ENCODE measurements at places on chromosomes 5 and 9.

- DNase-seq = no peak
Measured at GRCh38 chr5:179906795-179907555, 722 bp downstream of the TBC1D9B start.

DNA sequence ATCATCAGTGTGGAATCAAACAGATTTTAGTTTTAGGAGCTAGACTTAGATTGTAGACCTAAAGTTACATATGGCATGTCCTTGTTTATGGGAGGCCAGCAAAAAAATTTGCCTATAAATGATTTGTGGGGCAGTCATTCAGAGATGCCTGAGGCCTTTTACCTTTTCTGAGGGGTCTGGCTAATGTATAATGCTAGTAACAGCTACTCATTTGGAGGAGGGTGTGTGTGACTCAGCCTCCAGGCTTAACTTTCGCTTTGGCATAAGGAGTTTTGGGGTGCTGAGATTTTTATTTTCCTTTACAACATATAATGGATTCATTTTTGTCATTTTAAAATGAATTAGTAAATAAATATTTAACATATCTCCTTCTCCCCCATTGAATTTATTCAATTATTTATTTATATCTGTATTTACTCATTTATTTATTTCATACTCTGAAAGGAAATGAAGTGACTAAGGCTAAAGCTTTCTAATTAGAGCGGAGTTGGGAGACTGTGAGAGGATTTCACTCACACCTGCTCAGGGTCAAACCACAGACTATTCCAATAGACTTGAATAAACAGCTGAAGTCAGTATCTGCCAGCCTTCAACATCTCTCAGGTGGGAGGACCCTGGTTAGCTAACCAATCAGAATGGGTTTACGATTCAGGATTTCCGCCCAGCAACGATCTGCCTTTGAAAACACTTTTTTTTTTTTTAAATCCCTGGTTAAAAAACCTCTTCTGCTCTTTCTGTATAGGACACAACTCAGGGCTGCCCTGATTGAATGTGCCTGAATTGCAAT lies 487.5 kb upstream of the SGCD start:
- DNase-seq = no peak

DNA sequence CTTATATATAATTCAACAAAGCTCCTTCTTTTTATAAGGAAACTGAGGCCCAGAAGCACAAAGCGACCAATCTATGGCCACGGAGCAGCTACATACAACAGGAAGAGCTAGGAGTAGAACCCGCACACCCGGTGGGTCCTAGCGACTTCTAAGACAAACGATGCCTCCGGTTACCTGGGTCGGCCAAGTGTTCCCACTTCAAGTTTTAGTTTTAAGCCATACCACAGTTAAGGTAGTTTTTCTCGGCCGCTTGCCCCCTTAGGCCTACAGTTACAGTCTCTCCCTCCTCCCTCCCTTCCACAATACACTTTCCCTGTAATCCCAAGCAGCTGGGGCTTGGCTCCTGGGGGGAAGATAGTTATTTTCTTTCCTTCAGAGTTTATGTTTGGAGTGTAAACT lies 533 bp downstream of the SREK1IP1 start:
- DNase-seq = no peak

DNA sequence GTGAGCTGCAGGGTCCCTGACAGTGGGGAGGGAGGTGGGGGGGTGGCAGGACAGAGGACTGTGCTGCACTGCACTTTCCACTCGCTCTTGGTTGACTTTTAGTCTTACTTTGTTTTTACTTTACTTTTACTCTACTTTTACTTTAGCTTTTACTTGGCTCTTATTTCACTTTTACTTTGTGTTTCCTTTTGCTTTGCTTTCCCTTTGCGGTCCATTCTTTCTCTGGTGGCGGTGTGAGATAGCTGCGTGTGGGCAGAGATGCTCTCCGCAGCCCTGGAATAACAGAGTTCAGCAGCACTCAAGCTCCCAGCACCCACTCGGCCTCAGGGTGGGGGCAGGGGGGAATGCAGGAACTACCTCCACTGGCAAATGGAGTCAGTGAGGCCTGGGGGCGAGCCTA lies 4.7 kb downstream of the AK8 start:
- DNase-seq = no peak

DNA sequence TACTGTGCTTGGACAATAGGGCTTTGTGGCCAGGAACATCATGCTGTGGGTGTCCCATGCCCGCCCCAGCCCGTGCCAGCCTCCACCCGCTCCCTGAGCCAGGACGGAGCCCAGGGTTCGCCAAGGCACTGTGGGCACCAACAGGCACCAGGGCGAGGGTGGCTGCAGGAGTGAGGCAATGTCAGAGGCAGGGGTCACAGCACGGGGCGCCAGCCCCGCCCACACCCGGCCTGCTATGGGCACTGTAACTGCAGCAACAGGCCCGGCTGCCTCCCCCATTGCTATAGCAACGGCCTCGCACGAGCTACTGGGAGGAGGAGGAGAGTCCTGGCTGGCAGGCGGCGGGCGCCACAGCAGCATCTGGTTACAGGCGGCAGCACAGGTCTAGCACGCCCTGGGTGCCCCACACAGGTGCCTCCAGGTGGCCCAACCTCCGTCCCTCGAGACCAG lies 2.5 kb downstream of the ABCA2 start:
- no peak for DNase-seq

DNA sequence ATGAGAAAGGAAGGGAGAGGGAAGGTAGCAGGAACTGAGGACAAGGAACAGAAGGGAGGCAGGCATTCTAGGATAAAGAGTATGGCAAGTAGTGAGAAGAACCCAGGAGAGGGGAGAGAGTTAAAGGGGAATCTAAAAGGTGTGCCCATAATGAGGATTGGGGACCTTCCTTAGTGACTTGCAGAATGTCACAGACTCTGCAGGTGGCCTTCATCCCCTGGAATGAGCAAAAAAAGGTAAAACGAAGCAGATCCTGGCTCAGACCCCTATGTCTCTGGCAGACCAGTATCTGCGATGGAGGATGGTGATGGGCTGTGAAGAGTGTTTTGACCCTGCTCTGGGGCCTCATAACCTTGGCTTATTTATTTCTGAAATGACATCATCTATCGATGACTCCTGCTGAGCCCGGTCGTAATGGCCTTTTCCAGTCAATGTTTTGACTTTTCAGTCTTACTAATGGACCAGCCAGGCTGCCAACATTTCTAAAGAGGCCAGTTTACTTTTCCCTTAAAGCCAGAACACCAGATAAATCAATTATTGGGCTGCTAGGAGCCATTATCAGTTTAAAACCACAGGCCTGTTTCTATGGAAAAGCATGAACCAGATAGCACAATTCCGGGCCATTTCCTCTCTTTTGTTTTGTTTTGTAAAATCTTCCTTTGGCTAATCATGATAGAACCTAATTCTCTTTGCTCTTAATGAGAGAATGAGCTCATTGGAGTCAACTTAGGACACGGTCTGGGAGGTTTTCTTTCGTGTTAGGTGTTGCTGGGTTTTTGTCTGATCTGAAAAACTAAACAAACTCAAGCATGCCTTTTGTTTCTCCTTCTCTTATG lies 3.1 kb downstream of the TMOD1 start:
- no peak for DNase-seq

DNA sequence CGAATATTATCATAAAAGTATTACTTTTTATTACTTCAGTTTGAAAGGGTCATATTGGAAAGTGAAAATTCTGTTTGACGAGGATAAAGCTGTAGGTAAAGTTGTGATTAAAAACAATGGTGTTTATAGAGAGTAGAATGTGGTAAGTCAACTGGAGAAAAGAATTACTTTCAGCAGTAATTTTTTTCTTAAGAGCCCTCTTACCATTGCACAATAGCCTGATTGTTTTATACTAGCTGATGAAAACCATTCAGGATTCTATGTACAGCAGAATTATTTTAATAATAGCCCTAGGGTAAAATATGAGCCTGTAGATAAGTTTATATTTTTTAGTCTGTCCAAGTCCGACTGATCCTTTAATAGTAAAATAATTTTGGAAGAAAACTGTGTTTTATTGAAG lies 16.6 kb downstream of the CDC42SE2 start:
- DNase-seq = no peak

All from stimulated activated CD8-positive, alpha-beta memory T cell treated with anti-CD3 and anti-CD28 coated beads, Interleukin-4, amount 100 ng/mL, for 24 hours (primary cell).